Amniotic stem cell (primary cell): ENCODE measurements at places on chromosomes 4 and X.

DNA sequence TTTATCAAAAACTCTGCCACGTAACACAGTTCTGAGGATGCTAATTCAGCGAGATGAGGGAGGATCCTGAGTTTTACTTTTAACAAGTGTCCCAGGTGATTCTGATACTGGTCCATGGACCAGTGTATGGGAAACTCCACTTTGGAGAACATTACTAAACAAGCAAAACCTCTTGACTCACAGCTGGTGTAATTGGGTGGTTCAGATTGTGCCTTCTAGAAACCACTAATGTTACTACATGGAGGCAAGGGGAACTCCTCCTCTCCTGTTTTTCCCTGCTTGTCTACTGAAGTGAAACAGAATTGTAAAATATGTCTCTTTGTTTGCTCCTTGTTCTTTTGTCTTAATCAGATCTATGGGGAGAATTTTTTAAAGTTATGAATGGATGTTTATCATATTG is 62.6 kb downstream of the FRAS1 start:
- DNase-seq: no peak

- DNase-seq: no peak
Observed at GRCh38 chr4:40731361-40731760, 18.4 kb upstream of the NSUN7 start.

GRCh38 chr4:105350859-105351490 is 122.9 kb downstream of the PPA2 start:
- DNase-seq: peak; percentile 19

GRCh38 chrX:72705814-72706213 is 8.3 kb downstream of the PHKA1 start:
- no peak for DNase-seq

GRCh38 chr4:61666244-61666643 is 466.1 kb downstream of the ADGRL3 start:
- DNase-seq: no peak

GRCh38 chr4:124449881-124450280 is 262.7 kb downstream of the ANKRD50 start:
- no peak for DNase-seq

DNA sequence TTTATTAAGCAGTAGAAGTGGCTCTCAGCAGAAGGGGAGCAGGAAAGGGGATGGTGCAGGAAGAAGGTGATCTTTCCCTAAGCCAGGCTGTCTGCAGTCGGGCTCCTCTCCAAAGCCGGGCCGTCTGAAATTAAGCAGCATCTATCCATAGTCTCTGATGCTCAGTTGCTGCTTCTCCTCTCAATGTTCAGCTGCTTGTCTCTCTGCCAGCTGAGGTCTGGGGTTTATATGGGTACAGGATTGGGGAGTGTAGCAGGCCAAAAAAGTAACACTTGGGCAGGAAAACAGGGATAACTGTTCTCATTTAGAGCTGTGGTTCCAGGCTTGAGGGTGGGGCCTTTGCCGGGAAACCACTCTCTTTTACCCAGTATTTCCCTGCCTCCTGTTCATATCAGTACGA is 39.2 kb upstream of the CCKAR start:
- DNase-seq: no peak

DNA sequence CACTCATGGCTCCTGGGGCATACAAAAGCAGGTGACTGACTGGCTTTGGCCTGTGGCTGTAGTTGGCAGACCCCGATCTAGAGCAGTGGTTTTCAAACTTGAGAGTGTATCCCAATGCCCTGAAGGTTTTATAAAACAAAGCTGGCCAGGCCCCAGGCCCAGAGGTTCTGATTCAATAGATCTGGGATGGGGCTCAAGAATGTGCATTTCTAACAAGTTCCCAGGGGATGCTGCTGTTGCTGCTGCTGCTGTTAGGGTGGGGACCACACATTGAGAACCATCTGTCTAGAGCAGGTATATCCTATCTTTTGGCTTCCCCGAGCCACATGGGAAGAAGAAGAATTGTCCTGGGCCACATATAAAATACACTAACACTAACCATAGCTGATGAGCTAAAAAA is 7.3 kb downstream of the AIFM1 start:
- no peak for DNase-seq

- no peak for DNase-seq
Observed at GRCh38 chr4:10143171-10143570, 26.6 kb upstream of the WDR1 start.

DNA sequence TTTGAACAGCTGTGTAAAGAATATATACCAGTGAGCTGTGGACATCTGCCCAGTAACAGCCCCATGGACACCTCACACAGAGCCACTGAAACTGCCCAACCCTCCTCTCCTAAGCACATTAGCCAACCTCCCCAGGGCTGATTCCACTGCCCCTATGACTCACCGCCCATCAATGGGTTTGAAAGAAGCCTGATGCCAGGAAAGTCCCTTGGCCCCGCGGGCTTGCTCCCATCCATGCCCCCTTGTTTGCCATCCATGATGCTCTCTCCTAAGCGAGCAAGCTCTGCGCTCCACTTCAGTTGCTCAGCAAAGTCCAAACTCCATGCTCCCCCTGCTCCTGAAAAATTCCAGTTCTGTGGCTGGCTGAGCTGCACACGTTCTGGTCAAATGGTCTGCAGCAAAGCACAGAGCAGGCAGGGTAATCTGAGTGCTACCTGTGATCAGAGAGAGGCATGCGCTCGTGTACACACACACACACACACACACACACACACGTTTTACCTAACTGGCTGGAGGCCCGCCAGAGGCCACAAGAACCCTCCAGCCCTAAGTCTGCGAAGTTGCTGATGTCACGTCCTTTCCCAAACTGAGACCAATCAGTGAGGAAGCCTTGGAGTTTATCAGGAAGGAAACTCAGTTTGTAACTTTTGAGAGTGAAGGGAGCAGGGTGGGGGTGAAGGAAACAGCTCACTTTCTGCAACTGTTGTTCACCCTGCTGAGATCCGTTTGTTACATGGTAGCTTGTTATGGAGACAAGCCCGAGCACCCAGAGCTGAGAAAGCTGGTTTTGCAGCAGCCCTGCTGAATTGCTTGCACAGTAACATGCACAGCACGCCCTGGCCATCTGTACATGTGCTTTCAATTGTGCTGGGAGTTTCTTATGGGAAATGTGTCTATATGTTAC is at the start of gene ASB9:
TSS of gene ASB9 (minus strand) at position 466 of the 904 bp plus-strand sequence. CDS start at position 257, 209 bp downstream.
- peak; percentile 7 for DNase-seq

DNA sequence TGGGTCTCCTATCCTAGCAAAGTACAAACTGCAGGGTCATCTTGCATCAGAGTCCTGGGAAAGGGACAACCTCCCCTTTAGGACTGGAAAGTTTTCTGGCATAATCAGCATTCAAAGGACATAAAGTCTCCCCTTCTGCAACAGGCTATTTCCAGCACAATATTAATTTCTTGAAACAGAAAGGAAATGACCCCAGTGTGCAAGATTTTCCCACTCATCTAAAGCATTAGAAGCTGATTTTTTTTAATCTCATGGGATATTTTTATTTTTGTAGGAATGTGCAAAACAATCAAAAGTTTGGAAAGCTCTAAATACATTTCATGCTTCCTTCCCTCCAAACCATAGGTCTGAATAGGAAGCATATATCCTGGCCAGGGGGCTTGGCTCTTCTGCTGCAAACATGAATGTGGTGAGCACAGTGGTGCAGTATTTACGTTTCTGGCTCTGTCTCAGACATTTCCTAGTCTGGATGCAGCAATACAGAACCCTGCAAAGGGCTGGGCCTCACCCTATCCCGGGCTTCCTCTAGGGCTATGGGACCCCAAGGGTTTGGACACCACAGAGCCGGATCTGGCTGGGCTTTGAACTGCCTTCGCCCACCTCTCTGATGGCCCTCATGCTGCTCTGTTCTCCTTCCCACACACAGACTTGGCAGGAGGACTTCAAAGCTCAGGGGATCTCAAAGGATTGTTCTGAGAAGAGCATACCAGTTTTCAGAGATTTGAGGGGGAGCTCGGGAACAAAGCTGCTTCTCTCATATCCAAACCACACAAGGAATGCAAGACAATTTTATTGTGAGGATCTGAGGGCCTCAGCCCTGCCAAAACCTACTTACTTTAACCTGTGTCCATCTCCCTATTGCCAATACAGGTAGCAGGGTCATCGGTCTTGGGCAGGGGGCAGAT is 64.9 kb downstream of the POLR2B start:
- DNase-seq: no peak

GRCh38 chr4:89929425-89930159 is 34.9 kb downstream of the MMRN1 start:
- DNase-seq: no peak

- no peak for DNase-seq
Observed at GRCh38 chrX:103158317-103158621, 56.6 kb upstream of the BEX4 start.

DNA sequence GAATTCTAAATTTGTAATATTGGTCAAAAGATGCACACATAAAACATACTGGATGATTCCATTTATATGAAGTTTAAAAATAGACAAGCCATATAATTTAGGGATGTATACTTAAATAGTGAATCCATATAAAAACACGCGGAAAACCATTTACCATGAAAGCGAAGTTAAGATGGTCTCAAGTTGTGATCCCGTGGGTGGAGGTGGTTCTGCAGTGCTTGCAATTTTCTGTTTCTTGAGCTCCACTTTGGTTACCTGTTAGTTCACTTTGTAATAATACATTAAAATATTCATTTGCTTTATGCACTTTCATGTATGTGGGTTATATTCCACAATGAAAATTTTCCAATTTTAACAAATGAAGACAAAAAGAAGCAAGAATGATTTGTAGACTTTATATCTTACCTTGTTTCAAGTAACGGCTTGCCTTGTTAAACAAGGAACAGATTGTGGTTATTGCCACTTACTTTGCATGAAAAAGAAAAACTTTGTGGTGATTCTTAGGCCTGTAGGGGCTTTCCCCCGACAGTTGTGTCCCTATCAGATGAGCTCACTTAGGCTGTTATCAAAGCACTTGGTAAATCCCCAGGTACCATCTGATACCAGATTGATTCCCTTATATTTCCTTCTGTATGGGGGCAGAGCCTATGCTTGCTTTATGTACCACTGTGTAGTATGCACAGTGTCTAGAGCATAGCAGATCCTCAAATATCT is 12.2 kb downstream of the UCP1 start:
- DNase-seq: no peak

DNA sequence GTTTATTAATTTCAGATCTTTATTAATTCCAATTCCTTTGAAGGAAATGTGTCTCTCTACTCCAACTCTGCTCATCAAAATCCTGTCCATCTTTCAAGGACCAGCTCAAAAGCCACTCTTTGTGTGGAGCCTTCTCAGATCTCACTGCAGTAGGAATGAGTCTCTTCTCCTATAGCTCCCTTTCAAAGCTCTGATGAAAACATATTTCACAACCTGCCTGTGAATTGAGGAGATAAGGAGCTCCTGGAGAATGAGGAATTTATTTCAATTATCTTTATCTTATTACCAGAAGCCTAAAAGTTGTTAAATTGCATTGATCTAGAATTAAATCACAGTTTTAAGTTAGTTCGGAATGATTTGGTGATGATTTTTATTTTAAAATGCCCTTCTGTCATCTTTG is 92.6 kb upstream of the TRPC3 start:
- no peak for DNase-seq

- no peak for DNase-seq
Observed at GRCh38 chrX:6227453-6227835, 1.2 kb downstream of the NLGN4X start.

- DNase-seq: no peak
Observed at GRCh38 chr4:126853715-126854114, 779.0 kb upstream of the INTU start.
